ENCODE measurements at places on chromosomes 3 and 15.

GRCh38 chr3:149339931-149340309, 6.5 kb upstream of the TM4SF18 start:
- DNase-seq, result peak; percentile 95

GRCh38 chr15:36053746-36054145, 507.8 kb upstream of the DPH6 start:
- no peak for DNase-seq

GRCh38 chr15:57596978-57597377, 5.3 kb downstream of the MYZAP start:
- no peak for DNase-seq

DNA sequence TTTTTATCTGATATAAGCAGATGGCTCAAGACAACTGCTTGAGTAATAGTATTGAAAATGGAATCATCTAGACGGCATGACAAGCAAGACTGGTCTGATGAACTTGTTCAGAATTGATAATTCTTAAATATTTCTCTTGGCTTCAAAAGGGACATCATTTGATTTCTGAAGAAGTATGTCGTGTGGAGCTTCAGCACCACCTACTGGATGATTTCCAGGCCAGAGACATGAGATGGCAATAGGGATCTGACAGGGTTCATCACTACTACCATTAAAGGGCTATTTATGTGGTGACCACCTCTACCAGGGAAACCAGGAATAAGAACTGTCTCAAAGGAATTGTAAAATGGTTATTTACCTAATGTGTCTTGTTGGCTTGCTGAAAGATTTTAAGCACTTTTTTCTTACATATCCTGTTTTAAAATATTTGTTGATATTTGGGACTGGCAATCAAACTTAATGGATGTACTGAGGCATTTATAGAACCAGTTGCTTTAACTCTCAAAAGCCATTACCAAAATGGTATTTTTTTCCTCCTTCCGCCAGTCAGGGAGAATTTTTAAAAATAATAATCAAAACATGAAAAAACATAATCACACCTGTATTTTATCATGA, 99.5 kb upstream of the FAM98B start:
- DNase-seq, result peak; percentile 76

GRCh38 chr3:33954956-33955355, 156.5 kb downstream of the PDCD6IP start:
- DNase-seq, result peak; percentile 25

All from common myeloid progenitor, CD34-positive (primary cell).